Myocyte (in vitro differentiated cells): ENCODE measurements at places on chromosomes 4 and X. TPM values are rescaled to one million over a fixed set of nuclear protein-coding genes. Genes with fewer than 3 reads are reported as not detected.
A peak's percentile ranks its signal among the peaks of the same experiment; 100 is the strongest.

- DNase-seq = no peak
Measured at GRCh38 chr4:87499403-87500091, 29.6 kb downstream of the SPARCL1 start.

DNA sequence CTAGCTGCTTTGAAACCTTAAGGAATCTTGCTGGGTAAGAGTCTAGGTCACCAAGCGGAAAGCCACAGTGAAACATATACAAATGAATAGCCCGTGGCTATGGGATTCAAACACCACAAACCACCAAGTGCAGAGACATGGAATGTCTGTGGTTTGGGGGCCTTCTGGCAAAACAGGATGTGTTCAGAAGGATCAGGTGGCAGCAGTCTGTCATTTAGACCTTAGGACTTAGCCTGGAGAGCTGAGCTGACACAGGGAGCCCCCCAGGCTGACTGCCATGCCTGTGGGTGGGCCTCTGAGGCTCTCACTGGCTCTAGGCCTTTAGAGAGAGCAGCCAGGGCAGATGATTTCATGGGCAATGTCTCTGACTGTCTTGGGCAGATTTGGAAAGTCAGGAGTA lies 225.6 kb downstream of the FBXW7 start:
- peak; percentile 93 for DNase-seq

DNA sequence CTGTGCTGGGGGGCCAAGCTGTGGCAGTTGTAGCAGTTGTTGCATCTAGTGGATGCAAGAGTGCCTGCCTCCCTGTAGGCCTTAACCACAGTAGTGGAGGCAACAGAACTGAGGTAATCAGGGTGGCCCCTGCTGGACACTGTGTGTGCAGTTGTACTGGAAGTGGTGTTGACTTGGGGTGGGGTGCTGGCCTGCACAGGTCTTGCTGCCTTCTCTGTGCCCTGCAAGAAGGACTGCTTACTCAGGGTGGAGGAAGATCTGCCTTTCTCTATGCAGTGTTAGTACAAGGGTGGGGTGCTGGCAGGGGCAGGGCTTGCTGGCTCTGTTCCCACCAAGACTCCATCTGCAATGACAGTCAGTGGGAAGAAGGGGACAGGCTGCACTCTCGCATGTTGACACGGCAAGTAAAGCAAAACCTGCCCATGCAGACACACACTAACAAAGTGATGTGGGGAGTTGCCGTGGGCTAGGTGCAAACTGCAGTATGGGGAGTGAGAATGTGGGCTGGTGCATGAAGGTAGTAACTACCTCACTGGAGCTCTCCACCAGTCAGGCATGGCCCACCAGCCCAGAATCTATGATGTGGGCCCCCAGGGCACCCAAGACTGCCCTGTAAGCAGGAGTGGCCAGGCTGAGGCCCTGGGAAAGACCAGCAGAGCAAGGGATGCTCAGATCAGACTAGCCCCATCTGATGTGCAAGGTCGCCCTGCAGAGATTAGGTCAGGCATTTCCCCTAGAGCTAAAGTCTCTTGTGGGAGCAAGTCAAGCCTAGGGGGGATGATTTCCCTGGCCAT lies 594.9 kb downstream of the TECRL start:
- no peak for DNase-seq

- no peak for DNase-seq
Measured at GRCh38 chr4:154044742-154045485, 256.0 kb upstream of the SFRP2 start.

- peak; percentile 2 for DNase-seq
Measured at GRCh38 chr4:25552580-25553271, 102.9 kb upstream of the SLC34A2 start.

DNA sequence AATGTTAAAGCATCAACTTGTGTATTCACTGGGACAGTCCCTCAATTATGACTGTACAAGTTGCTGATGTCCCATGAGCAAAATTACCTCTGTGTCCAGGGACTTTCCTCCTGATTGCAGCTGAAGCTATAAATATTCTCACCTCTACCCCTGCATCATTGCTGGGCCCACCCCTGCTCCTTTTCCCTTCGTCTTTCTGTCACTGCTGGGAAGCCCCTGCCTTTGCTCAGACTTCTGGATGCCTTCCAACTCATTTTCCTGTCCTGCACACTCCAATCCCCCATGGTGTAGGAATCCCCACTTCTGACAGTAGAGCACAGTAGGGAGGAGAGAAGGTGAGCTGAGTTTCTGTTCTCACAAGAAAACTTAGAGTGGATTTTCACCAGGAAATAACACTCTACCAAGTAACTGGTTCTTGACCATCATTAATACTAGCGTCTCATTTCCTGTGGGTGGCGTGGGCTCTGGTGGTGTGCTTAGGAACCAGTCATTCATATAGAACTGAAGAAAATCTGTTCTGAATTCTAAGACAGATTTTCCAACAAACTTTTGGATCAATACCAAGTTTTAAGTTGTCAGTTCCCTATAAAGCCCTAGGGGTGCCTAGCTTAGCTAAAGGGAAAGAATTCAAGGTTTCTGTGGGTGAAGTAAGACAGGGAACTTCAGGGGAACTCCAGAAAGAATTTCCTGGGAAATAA lies 136.2 kb upstream of the MED14 start:
- DNase-seq = no peak

GRCh38 chr4:79869597-79870237 lies 203.3 kb downstream of the ANTXR2 start:
- no peak for DNase-seq

The GBA3 gene
- not detected in 2 replicates for total RNA-seq

- peak; percentile 49 for DNase-seq
Measured at GRCh38 chr4:19945979-19946380, 305.7 kb upstream of the SLIT2 start.

DNA sequence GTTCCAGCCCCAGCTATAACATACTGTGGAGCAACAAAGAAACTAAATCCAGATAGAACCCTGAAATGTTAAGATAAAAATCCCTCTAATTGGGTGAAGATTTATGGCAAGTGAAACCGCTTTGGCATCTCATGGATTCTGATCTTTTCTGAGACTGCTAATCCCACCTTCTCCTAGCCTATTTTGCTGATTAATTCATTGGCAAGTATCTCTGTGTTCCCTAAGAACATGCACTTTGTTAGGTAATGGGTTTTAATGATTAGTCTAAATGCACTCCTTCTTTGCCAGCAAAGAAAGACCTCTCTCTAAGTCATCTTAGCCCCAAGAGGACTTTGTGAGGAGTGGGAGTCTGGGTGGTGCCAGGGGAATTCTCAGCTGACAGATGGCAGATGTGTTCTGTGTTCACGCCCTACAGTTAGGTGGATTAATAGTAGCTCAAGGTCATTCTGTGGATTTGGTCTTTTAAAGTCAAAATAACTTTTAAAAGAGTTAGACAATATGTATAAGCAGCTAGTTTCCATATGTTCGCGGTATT lies 171.3 kb downstream of the UNC5C start:
- DNase-seq = no peak

GRCh38 chr4:96063639-96064038 lies 223.7 kb downstream of the PDHA2 start:
- no peak for DNase-seq

DNA sequence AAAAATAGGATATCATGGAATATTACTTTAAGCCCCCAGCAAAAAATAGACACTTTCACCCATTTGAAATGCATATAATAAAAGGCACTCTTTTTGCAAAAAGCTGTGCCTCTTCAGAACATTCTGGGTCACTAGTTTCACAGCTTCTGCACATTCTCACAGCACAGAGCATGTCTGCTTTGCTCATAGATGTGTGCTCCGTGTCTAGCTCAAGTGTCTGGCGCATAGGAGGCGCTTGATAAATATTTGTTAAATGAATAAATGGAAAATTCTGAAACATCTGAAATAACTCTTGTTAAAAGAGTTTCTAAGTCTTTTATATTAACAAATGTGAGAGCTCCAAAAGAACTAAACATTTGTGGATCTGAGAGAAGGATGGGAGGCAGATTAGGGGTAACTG lies 275.2 kb downstream of the PTTG2 start:
- DNase-seq = no peak

The USP17L26 gene
- not detected in 2 replicates for total RNA-seq

DNA sequence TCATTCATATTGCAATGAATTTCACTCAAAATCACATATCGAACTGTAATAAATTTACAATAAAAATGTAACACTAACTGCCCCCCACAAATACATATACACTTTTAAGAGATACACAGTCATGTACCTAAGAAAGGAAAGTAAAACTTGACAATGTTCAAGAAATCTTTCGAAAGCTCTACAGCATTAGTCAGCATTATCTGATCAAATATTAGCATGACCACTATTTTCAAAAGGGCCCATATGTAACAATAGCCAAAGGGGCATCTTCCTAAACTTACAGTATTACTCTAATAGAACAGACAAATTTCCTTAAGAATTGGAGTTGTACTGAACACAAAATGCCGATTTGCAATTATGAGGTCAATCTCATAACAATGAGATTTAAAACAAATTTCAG lies 51.8 kb downstream of the STX18 start:
- no peak for DNase-seq

- DNase-seq = no peak
Measured at GRCh38 chrX:155188786-155189185, 27.5 kb upstream of the VBP1 start.

DNA sequence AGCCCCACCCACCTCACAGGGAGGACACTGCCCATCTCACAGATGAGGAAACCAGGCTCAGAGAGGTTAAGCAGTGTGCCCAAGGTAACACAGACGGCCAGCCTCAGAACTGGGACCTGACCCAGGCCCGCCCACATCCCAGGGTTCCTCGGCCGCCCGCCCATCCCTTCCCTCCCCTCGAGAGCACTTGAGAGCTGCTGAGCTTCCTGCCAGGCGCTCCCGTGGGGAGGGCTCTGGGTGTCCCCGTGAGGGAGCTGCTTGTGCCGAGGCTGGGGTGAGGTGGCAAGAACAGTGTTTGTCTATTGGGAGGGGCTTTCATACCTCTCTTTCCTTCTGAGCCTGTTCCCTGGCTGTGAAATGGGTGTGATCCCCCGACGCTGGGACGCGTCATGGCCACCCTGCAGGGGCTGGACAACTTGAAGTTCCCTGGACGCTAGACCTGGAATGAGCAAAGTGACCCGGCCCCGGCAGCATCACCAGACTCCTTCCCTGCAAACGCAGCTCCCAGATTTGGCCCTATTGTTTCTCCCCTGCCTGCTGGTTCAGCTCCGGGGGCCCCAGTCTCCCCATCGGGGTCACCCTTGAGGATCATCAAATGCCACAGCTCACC lies 204.9 kb downstream of the AFAP1 start:
- DNase-seq = no peak

GRCh38 chr4:95534032-95534431 lies 14.7 kb downstream of the UNC5C start:
- DNase-seq = no peak

The USP51 gene
- 0.64 and 0.83 TPM in 2 replicates for total RNA-seq

The SLBP gene
- total RNA-seq = 63.4 and 76.9 TPM in 2 replicates

- no peak for DNase-seq
Measured at GRCh38 chrX:73478961-73479360, 32.1 kb downstream of the CDX4 start.

The NSUN7 gene
- not detected in 2 replicates for total RNA-seq

- no peak for DNase-seq
Measured at GRCh38 chr4:140141210-140141835, 12.7 kb downstream of the MAML3 start.

DNA sequence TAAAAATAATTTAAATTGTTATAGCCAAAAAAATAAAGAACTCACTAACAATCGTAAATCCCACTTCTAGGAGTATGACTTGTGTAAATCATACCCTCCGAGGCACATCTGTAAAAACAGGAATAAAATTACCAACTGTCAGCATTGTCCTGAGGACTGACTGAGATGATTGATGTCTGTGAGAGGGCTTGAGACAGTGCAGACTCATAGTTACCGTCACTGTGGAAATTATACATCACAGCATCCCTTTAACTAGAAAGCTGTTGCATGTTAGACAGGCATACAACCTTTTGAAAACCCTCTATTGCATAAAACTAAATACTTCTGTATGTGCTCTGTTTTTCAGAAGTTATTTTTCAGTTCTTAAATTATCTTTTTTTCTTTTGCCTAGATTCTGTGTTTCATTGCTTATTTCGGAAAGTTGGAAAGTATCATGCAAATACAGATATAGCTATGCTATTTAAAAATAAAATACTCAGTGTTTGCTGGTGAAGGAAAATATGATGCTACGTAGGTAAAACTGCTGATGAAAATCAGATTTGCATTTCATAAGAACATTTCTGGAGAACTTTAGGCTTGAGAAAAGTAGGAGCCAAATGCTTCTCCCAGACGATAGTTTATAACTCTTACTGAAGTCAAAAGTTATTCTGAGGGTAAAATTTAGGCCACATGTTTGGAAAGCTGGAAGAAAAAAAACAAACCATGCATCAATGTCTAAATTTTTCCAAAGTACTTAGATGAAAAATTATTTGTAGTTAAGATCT lies 13.6 kb upstream of the RBPJ start:
- no peak for DNase-seq

- DNase-seq = no peak
Measured at GRCh38 chr4:118955515-118955914, 66.9 kb downstream of the SYNPO2 start.

The CPZ gene
- 22.5 and 31.3 TPM in 2 replicates for total RNA-seq

The SSX4B gene
- 0.64 and 0.78 TPM in 2 replicates for total RNA-seq

DNA sequence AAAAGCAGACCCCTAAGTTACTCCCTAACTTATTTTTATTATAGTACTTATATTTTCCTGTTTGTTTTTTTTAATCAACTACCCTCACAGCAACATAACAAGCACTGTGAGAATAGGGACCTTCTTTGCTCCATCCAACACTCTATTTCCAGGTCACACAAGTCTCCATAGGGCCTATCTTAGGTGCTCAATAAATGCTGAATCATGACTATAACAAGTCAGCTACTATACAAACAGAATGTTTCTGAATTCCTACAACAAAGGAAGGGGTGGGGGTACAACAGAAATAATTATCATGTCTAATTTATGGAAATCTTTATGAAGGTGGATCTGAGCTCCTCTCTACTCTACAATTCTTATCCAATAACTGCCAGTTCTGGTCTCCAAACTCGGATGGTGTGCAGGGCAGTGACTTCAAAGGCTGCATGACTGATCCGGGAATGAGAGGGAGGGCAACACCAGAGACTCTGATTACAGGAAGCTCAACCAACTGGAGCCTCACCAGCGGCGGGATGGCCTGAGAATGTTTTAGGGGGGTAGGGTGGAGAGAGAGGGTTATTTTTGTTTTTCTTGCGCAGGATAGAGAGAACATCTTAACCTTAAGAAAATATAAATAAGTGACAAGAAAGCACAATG lies 71.1 kb downstream of the HADH start:
- DNase-seq = peak; percentile 73

GRCh38 chr4:155615081-155615887 lies 51.4 kb upstream of the GUCY1A1 start:
- no peak for DNase-seq

The PABPC1L2B gene
- not detected in 2 replicates for total RNA-seq

GRCh38 chr4:102551958-102552565 lies 50.9 kb downstream of the NFKB1 start:
- DNase-seq = no peak

The OPHN1 gene
- total RNA-seq = 4.6 and 8.1 TPM in 2 replicates

The SLITRK4 gene
- total RNA-seq = 2.8 and 3.5 TPM in 2 replicates

The PRDM5 gene
- 12.3 and 13.3 TPM in 2 replicates for total RNA-seq

DNA sequence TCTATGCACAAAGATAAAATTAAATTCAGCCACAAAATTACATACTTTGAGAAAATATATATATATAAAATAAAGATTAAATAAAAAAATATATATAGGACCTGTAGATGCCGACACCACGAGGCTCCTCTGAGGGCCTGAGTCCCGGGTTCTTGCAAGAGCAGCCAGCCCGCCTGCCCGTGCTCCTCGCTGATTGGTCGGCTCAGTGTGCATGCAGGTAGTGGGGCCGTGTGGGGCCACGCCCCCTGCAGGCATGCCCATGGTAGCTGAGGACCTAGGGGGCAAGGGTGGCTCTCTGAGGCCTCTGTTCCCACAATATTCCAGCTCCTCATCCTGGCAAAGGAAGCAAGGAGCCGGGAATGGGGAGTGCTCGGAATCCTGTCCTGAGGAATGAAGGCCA lies 80.5 kb upstream of the AMELX start:
- DNase-seq = no peak

GRCh38 chr4:87555773-87556619 lies 26.8 kb upstream of the SPARCL1 start:
- peak; percentile 70 for DNase-seq
